Kidney epithelial cell (primary cell): ENCODE measurements at places on chromosomes 16 and 17.

- DNase-seq, result no peak
Observed at GRCh38 chr17:56099649-56100048, 53.6 kb upstream of the ANKFN1 start.

DNA sequence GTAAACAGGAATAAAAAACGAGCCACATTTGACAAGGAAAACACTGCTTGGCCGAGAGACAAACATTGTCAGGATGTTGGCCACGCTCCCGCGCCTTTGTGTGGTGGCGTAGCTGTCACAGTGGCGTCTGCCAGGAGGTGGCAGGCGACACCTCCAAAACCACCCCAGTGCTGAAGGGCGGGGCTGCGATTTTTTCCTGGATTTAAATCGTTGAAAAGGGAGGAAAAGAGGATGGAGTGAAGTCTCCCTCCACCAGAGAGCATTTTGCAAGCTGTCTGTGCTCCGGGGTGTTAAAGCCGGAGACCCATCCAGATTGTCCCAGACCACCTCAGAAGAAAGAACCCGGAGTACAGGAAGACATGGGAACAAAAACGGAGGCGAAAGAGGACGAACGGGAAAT is 12.7 kb downstream of the MRM3 start:
- DNase-seq, result no peak

DNA sequence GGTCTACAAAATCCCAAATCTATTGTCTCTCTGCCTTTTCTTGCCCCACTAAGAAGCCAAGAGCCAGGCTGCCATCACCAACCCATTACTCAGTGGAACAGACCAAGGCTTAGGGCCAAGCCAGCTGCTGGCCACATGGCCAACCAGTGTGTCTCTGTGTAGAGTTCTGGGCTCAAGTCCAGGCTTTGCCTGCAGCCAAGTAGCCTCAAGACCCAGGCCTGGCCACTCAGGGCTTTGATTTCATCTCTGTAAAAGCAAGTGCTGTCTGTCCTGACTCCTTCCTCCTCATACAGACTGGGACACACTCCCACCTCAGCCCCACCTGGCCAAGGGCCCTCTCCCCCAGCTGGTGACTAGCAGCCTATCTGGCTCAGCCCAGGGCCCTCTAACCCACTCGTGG is 14.6 kb downstream of the SREBF1 start:
- DNase-seq, result no peak

DNA sequence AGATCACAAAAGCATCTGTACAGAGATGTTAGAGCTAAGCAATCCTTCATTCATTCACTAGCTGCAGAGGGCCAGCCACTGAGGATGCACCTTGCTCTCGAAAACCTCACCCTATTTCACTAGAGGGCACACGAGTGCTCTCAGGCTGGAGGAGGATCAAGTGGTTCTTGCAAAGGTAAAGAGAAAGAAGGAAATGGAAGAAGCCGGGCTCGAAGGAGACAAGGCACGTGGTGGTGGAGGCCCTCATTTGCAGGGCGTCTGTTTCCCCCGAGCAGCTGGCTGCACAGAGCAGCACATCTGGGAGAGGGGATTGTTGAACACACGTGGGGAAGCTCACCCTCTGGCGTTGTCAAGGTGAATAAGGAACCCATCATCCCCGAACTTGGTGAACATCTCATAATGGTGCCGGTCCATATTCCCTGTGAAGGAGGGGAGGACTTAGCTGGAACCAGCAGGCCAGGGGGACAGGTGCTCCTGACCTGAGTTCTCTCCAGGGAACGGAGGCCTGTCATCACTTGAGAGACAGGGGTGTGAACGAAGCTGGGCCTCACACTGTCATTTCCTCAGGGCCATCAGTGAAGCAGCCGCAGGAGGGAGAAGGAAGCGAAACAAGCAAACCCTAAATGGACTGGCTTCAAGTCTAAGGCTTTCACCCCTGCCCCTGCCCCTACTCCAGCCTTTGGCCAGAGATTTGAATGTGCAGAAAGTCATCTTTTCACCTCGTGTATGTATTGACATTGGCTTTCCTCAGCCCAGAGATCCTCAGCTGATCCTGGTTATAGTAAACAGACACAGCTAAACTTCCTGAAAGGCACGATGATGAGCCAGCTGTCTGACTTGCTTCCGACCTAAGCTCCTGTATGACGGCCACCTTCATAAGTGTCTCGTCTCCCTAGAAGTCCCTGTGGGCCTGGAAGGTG is 27.6 kb downstream of the PRKAR1A start:
- no peak for DNase-seq

DNA sequence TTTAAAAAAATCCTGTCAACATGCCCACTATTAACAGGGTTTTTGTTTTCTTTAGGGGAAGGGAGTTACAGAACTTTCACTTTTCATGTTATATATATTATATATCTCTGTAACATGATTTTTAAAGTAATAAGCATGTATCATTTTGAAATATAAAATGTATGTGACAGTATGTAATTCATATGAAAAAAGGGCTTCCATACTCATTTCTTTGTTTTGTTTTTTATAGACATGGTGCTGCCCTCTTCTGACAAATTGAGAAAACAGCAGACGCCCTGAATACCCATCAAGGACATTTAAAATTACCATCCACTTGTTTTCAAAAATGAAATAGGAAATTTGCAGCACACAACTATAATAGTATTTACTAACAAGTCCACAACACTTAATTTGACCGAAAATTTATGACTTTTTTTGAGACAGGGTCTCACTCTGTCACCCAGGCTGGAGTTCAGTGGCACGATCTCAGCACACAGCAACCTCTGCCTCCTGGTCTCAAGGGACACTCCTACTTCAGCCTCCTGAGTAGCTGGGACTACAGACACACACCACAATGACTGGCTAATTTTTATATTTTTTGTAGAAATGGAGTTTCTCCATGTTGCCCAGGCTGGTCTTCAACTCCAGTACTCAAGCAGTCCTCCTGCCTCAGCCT is 30.4 kb downstream of the CFDP1 start:
- DNase-seq, result no peak

GRCh38 chr17:3542410-3543088 is 15.1 kb downstream of the TRPV3 start:
- DNase-seq, result no peak

- DNase-seq, result no peak
Observed at GRCh38 chr17:16814439-16814838, 124.4 kb downstream of the CCDC144A start.

DNA sequence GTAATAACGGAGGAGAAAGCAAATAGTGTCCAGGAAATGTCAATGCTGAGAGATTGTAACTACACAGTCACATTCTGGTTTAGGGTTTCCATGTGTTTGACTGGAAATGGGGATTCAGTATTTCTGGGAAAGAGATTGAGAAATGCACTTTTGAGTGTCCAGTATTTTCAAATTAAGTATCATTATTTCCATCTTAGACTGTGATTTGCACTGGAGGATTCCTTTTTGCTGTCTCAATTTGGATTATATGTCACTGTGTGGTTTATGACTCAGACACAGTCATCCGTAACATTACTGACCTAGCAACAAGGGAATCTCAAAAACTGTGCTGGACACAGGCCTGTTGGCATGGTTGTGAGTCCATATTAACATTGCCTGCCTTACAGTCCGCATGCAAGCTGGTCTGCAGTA is 681.4 kb downstream of the CDH11 start:
- DNase-seq, result peak; percentile 89

DNA sequence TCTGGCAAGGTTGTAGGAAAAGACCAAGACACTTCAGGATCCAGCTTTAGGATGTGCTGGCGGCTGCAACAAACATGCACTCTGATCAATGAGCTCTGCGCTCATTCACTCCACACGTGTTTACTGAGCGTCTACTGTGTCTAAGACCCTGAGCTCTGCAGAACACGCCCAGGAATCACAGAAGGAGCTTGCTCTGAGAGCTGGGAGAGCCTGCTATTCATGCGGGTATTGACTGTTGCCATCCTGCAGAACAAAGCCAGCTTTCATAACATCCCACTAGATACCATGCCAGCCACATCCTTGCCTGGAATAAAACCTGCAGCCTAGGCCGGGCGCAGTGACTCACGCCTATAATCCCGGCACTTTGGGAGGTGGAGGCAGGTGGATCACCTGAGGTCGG is 44.1 kb downstream of the NXN start:
- no peak for DNase-seq

DNA sequence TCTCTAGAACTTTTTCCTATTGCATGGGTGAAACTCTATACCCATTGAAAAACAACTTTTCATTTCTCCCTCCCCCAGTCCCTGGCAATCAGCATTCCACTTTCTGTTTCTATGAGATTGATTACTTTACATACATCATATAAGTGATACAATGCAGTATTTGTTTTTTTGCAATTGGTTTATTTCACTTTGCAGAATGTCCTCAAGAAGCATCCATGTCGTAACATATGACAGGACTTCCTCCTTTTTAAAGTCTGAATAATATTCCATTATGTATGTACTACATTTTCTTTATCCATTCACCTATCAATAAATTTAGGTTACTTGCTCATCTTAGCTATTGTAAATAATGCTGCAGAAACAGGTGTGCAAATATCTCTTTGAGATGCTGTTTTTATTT is 8.8 kb downstream of the IL21R start:
- DNase-seq, result no peak

DNA sequence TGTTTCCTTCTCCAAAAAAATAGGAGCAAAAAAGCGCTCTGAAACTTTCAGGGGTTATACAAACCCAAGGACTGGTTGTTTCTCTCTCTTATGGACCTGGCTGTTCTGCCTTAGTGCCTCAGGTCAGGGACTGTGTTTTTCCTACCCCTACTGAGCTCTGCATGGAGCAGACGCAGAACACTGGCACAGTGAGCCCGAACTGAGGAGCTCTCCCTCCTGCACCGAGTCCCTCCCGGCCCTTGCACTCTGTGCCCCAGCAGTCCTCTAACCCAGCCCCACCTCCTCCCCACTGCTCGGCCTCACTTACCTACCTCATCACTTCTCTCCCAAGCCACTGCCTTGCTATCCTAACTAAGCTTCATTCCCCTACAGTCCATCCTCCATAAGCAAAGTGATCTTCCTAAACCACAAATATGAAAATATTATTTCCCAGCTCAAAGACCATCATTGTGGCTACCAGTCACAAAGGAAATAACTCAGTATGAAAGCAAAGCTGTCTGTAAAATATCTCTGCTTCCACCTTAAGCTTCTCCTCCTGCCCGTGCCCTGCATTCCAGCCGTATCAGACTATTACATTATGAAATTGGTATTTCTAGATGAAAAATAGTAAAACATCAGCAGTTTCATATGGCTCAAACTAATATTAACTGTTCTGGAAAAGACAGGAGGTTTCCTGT is 13.6 kb downstream of the MEIOB start:
- DNase-seq, result no peak

- DNase-seq, result no peak
Observed at GRCh38 chr16:65624229-65624628, 502.4 kb upstream of the CDH11 start.

DNA sequence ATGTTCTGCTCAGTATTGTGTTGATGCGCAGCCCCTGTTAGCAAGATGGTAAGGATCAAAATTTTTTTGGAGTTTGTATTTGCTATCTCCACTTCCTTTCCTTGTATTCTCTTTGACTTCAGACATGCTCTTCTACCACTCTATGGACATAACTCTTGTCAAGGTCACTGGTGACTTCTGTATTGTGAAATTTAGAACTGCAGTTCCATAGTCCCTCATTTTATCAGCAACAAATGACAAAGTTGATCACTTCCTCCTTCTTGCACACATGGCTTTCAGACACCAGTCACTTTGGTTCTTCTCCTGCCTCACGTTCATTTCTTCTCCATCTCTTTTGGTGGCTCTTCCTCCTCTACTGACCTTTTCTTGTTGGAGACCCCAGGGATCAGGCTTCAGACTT is 21.1 kb downstream of the COX11 start:
- no peak for DNase-seq

DNA sequence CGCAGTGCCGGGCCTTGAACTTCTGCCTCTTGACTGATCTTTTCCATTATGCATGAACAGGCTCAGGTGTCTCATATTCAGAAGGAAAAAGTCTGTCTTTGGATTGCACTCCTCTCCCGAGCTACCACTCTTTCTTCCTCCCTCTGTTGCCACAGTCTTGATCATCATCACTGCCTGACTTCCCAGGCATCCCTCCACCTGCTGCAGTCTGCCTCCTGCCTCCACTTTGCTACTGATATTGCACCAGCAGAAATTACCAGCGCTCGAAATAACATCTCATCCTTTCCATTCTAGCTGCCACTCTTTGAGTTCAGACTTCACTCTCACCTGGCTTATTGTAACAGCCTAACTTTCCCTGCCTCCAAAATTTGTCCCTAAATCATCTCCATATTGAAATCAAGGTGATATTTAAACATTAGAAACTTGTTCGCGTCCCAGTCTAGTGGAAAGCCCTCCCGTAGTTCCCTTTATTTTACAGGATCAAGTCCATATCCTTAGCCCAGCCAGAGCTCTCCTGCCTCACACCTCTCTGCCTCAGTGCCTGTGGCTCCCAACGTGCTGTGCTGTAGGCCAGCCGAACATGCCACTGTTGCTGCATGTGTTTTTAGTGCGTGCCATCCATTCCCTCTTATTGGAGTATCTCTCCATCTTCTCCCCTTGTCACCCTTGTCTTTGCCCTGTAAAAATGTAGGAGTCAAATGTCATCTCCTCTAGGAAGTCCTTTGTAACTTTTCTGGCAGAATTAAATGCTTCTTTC is 39.9 kb downstream of the NUP88 start:
- no peak for DNase-seq

DNA sequence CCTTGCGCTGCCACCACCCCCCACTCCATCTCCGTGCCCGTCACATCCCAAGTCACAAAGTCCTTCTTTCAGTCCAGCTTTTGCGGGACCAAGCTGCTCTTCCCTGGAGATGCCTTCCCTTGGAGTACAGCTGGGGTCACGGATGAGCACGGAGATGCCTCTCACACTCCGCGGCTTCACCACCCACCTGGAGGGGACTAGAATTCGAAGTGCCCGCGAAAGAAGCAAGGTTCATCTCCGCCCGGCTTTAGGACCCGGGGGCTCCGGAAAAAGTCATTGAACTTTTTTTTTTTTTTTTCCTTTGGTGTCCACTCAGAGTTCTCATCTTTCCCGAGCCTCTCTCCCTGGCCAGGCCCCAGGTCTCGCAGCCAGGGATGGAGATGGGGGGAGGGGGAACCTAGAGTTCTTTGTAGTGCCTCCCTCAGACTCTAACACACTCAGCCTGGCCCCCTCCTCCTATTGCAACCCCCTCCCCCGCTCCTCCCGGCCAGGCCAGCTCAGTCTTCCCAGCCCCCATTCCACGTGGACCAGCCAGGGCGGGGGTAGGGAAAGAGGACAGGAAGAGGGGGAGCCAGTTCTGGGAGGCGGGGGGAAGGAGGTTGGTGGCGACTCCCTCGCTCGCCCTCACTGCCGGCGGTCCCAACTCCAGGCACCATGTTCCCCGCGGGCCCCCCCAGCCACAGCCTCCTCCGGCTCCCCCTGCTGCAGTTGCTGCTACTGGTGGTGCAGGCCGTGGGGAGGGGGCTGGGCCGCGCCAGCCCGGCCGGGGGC is at the start of gene FKBP10:
Gene FKBP10 (plus strand): TSS at position 624 of the 771 bp plus-strand sequence. CDS start 31 bp downstream, at position 655.
- DNase-seq, result no peak

- no peak for DNase-seq
Observed at GRCh38 chr16:5059386-5060072, 6.2 kb downstream of the C16orf89 start.

- DNase-seq, result no peak
Observed at GRCh38 chr17:80807014-80807413, 184.6 kb upstream of the CHMP6 start.

- DNase-seq, result no peak
Observed at GRCh38 chr16:48451323-48451722, 66.1 kb upstream of the SIAH1 start.

GRCh38 chr17:2701996-2702741 is 9.4 kb downstream of the CLUH start:
- no peak for DNase-seq

- no peak for DNase-seq
Observed at GRCh38 chr17:77923776-77924513, 34.6 kb upstream of the TNRC6C start.

GRCh38 chr16:56269811-56270684 is 78.8 kb downstream of the GNAO1 start:
- no peak for DNase-seq

GRCh38 chr17:17042851-17043460 is 699 bp downstream of the MPRIP start:
- DNase-seq, result no peak
